ENCODE measurements at places on chromosomes 1 and 21.

DNA sequence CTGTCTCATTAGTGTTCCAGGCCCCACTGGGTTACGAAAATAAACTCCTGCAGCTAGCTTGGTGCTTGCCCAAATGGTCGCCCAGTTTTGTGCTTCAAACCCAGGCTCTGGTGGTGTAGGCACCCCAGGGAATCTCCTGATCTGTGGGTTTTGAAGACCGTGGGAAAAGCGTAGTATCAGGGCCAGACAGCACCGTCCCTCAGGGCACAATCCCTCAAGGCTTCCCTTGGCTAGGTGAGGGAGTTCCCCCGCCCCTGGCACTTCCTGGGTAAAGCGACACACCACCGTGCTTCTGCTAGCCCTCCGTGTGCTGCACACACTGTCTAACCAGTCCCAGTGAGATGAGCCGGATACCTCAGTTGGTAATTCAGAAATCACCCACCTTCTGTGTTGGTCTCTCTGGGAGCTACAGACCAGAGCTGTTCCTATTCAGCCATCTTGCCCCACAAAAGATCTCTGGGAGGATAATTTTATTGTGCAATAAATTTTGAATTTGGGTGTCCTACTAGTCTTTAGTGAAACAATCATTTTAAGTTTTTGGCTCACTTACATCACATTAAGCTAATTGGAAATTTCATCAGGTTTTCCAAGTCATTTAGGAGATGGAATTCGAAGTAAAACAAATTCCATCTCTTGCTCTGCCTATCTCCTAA is 9.4 kb upstream of the SLC25A24 start:
- DNase-seq, result no peak

DNA sequence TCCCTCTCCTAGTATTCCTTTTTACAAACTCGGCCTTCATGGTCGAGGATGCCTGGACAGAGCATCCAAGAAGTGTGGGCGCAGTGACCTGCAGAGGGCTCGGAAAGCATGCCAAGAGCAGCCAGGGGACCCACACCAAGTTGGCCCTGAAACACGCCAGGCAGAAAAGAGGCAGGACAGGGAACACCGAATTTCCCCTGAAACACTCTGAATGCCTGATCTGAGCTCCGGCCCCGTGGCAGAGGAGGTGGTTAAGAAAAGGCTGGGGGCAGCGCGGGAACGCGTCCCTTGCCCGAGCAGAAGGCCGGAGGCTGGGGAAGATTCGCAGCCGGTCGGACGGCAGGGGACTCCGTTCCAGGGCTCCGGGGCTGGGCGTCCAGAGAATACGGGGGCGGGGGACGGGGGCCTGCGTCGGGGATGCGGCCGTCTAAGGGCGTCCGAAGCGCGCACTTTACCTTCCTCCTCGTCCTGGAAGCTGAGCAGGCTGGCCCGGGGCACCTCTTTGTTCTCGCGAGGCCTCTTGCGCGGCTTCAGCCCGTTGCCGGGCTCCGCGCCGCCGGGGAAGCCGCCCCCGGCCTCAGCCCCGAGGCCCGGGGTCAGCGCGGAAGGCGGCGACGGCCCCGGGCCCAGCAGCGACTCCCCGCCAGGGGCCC is 558 bp downstream of the PAXBP1 start:
- peak; percentile 33 for DNase-seq

DNA sequence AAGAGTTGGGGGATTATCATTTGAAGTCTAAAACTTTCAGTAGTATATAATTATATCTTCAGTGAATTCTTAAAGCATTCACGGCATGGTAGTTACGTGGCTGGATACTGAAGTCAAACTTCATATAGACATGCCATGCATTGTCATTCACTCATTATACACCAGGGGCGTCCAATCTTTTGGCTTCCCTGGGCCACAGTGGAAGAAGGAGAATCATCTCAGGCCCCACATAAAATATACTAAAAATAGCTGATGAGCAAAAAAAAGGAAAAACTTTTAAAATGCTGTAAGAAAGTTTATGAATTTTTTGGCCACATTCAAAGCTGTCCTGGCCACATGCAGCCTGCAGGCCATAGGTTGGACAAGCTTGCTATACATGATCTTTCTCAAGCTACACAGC is 43.8 kb downstream of the DENND1B start:
- no peak for DNase-seq

- DNase-seq, result peak; percentile 47
Observed at GRCh38 chr1:185679220-185679619, 55.0 kb upstream of the HMCN1 start.

- DNase-seq, result no peak
Observed at GRCh38 chr21:40625991-40626390, 221.0 kb downstream of the DSCAM start.

- DNase-seq, result peak; percentile 43
Observed at GRCh38 chr21:38712071-38712470, 93.7 kb upstream of the ETS2 start.

- DNase-seq, result no peak
Observed at GRCh38 chr1:242530761-242531160, 6.3 kb upstream of the PLD5 start.

- no peak for DNase-seq
Observed at GRCh38 chr1:212533148-212533517, 75.4 kb upstream of the ATF3 start.

DNA sequence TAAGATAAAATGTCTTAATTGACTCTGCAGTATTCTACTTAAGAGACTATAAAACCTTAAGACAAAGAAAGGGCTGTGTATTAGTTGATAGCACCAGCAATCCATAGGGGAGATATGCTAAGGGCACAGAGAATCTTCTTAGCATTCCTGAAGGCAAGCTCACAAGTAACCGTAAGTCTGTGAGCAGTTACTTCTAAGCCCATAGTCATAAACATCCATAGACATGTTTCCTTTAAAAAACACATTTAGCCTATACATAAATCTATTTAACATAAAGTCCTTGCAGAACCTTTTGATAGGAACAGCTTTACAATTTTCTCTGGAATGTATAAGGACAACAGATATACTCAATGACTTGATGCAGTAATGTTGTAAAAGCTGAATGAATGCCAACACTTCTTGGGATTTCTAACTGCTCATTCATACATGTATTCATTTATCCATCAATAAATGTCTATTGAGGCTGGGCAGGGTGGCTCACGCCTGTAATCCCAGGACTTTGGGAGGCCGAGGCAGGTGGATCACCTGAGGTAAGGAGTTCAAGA is 6.3 kb upstream of the ERRFI1 start:
- DNase-seq, result no peak

DNA sequence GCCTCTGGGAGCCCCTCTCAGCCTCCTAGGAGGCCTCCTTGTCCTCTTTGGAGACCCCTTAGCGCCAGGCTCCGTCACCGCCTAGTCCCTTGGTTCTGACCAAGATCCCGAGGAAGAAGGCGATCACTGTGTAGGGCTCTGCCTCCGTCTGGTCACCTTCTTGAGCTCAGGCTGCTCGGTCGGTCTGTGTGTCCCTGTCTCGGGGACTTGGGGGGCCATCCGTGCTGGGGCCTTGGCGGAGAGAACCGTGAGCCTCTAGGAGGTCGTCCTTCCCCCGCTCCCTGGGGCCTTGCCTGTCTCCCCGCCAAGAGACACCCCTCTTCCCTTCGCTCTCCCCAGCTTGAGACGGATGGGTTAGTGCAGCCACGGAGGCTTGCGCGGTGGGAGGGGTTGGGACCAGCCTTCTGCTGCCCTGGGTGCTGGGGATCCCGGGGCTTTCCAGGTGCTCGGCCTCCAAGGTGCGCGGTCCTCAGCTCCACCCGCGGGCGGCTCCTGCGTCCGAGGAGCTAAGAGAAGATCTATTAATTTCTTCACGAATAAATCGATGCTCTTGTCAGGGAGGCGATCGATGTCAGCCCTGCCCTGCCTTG is 701 bp upstream of the INSRR start:
- no peak for DNase-seq

GRCh38 chr1:116471241-116471640 is 98.2 kb downstream of the ATP1A1 start:
- no peak for DNase-seq

DNA sequence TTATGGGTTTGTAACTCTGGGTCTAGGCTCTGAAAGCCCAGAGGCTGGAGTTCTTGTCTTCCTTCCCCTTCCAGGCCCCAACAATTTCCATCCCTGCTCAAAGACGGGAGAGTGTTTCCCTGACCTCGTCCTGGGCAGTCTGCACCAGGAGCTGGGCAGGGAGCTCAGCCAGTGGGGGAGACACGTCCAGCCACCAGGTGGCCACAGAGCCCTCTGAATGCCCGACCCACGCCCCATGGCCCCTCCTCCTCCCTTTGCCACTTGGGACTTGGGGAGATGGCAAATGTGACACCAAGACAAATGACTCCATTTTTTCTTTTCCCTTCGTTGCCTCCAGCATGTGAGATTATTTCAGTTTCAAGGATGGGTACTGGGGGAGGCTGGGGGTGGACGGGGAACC is 159.9 kb upstream of the AJAP1 start:
- no peak for DNase-seq

DNA sequence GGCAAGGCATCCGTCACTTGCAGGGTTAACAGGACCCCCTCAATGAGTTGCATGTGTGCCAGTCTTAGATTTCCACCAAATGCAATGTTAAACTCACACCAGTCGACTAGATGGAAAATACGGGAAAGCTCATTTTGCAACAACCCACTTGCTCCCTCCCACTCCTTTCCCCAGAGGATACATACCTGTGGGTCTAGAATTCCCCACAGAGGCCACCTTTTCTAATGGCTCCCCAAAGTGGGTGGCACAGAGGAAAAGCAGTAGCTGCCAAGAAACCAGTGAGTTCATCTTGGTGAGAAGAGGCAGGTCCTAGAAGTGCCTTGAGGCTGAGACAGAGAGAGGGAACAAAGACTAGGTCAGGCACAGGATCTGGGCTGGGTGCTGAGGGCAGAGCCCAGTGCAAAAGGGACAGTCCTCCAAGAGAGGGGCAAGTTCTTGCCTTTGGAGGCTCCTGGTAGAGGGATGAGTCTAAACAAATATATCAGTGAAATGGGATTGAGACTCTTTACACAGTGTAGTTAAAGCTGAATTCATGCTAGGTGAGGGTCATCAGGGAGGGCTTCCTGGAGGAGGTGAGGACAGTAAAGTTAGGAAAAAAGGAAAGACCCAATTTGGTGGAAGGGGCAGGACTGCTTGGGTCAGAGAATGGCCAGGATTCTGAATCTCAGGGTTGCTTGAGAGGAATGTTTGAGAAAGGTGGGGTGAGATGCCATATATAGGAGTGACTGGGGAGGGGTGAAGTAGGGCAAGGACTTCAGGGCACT is 3.5 kb downstream of the KISS1 start:
- DNase-seq, result no peak

- DNase-seq, result no peak
Observed at GRCh38 chr1:176167210-176167609, 39.9 kb downstream of the COP1 start.

DNA sequence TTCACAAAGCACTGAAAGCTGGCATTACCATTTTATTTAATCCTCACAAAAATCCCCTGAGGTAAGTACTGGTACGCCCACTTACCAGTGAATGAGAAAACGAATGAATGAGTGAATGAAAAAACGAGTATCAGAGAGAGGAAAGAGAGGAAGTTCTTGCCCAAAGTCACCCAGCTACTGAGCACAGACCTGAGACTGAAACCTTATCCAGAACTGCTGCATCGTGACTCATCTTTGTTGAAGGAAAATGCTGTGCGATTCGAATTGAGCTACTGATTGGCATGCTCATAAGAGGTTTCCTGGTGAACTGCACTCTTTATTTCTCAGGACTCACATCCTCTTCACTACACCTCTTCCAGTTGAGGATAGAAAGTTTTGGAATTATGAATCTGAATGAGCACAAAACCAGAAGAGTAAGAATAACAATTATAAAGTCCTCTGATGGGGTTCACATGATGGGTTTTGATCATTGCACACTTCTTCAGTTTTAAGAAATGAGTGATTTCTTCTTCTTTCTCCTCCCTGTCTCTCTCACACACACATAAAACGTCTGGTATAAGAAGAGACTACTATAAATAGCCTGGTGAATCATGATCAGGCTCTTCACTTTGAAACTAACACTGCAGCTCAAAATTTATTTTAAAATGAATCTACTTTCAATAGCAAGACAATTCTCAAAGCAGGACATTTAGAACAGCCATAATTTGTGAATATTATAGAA is 32.1 kb downstream of the IL12RB2 start:
- DNase-seq, result peak; percentile 66

GRCh38 chr1:23395154-23395724 is 25.6 kb upstream of the ZNF436 start:
- no peak for DNase-seq

- DNase-seq, result no peak
Observed at GRCh38 chr1:232249861-232250777, 379.8 kb downstream of the SIPA1L2 start.

DNA sequence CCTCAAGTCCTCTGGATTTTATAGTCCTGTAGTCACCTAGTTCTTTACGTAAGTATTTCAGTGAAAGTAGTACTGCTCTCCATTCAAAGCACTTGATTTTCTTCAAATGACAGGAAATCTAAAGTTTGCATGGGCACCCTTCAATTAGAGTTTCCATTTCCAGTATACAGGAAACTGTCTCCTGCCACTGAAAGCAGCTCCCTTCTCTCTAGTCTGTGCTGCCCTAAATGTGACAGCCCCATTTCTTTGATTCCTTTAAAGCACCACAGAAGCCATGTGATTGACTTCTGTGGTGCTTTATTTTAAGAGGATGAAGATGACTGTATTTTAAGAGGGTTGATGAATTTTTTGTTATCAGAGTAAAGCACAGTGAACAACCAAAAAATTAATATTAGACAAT is 226.1 kb downstream of the DNAH14 start:
- no peak for DNase-seq

- DNase-seq, result no peak
Observed at GRCh38 chr1:178686407-178686806, 38.6 kb upstream of the RALGPS2 start.

- peak; percentile 76 for DNase-seq
Observed at GRCh38 chr1:246219508-246220030, 287.5 kb downstream of the SMYD3 start.

DNA sequence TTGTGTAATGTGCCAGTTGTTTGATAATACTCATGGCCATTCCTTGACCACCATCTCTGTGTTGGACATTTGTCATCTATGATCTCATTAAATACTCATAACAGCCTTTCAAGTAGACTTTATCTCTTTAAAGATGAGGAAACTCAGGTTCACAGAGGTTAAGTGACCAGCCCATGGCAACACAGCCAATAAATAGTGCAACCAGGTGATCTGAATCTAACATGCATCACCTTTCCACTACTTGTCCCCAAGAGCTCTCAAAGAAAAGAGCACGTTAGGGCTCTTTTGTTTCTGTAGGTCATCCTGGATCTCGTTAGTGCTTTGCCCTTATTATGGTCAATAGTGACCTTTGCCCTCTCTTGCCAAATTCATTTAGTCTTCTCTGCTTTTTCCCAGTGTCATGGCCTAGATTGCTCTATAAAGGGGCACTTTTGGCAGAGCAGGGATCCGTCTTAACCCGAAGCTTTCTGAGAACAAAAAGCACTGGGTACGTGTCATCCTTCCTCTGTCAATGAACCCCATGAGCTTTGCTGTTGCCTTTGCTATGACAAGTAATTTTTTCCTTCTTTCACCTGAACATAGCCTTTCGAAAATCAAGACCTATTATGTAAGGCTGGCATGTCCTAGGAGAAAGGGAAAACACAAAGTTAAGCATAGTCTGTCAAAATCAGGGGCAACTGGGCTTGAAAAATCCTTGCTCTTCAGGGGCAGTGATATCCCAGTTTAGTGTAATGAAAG is 88.0 kb upstream of the PLXNA2 start:
- no peak for DNase-seq

- peak; percentile 89 for DNase-seq
Observed at GRCh38 chr1:27618341-27619082, 14.6 kb upstream of the AHDC1 start.

Measured in MV-4-11 (cell line).